ENCODE measurements at places on chromosomes 3 and 15.

GRCh38 chr3:101351829-101352228, 31.5 kb upstream of the IMPG2 start:
- DNase-seq, result no peak

DNA sequence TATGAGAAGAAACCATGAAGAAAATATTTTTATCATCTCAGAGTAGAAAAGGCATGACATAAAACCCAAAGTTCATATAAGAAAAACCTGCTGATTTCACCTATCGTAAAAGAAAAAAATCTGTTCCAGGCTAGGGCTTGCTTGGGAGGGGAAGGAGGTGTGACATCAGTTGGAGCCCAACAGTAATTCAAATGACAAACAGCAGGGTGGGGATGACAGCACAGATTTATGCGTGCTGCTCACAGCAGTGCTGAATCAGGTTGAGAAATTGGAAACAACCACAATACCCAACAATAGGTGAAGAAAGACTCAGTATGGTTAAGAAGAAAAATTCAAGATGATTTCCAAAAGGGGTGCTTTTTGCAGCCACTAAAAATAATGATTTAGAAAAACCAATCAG, 172.4 kb downstream of the PDE8A start:
- DNase-seq, result peak; percentile 10

GRCh38 chr3:82130046-82130445, 368.6 kb upstream of the GBE1 start:
- no peak for DNase-seq

DNA sequence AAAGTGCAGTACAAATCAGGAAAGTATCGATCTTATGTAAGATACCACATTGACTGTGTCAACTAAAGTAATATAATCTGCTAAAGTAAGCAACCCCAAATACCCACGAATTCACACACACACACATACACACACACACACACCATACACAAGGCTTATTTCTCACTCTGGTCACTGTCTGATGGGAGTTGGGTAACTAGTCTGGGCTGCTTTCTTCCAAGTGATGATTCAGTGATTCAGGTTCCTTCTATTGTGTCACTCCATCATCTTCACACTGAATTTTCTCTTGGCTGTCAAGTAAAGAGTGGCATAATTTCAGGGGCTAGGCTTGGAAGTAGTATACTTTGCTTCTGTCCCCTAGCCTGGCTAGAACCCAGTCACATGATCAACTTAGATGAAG, 104.8 kb upstream of the CCDC54 start:
- no peak for DNase-seq

GRCh38 chr15:31957581-31957980, 72.7 kb upstream of the CHRNA7 start:
- DNase-seq, result no peak

DNA sequence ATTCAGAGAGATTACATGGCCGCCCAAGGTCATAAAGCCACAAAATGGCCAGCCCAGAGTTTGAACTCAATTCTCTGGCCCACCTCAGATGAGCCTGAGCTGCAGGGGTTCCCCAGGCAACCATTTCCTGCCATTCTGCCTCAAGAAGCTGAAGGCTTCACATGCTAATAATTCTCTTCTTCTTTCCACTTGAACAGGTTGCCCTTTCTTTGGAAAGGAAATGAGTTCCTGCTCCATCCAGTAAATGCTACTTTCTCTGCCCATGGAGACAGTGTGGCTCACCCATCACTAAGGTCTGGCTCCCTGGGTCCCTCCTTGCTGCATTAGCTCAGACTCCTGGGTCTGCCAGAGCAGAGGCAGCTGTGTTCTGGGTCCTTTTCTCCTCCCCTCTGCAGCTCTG, 48.2 kb downstream of the TRIM42 start:
- no peak for DNase-seq

- no peak for DNase-seq
Measured at GRCh38 chr3:124558991-124559845, 171.0 kb upstream of the UMPS start.

DNA sequence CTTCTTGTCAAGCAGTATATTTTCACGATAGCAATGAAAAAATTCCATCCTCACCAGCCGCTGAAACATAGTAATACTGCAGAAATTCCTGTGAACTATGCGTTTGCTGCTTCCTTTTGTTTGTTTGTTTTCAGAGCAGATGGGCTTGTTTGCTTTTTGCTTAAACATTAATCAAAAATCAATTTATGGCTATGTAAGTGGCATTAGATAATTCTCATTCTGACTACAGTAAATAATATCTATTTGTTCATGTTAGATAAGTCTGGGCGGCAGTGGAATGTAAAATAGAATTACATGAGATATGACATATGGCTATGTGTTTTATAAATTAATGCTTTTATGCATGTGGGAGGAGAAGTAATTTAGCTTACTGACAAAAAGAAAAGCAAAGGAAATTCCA, 163.7 kb downstream of the PGPEP1L start:
- DNase-seq, result no peak

- no peak for DNase-seq
Measured at GRCh38 chr3:23576379-23576959, 229.3 kb upstream of the UBE2E1 start.

Data from activated CD4-positive, alpha-beta T cell treated with anti-CD3 and anti-CD28 coated beads, Interleukin-2, Interleukin-6, amounts not matched to agents 100 ng/mL and 50 ng/mL, durations not matched to agents 16 hours and 8 hours (primary cell).